Inflammatory macrophage treated with lipopolysaccharide for 1 hour (primary cell): ENCODE measurements at places on chromosomes 2 and 18.

DNA sequence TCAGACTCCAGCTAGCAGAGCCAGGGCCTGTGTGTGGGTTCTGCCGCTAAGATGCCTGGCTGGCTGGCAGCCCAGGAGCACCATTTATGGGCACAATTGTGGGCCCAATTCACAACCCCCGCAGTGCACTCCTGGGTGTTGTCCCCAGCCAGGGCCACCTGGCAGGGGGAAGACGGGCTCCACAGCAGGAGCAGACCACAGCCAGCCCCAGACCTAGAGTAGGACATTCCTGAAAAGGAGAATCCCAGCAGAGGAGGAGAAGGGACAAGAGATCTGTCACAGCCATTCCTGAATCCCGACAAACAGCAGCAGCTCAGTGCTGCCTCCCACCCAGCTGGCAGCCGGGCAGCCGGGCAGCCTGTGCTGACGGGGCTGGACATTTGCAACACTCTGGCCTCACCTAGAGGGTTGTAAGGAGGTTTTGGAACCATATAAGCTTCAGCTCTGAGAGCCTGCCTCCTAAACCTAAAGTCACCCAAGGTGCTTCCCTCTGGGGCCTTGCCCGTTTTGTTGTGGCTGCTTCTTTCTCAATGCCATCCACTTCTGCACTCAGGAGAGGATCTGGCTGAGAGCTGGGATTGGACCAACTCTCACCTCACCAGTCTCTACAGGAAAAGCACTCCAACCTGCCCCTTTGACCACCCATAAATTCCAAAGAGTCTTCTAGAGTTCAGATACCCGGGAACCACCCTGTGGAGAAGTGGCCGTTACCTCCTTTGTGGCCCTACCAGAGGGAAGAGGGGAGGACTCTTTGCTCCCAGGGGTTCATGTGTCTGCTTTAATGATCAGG lies 4.1 kb upstream of the TMEM177 start:
- no peak for DNase-seq

GRCh38 chr2:29278966-29279365 lies 163.8 kb downstream of the CLIP4 start:
- no peak for DNase-seq

- DNase-seq, result no peak
Measured at GRCh38 chr2:226756131-226756530, 43.5 kb downstream of the IRS1 start.

- no peak for DNase-seq
Measured at GRCh38 chr2:181289698-181290097, 167.5 kb upstream of the ITGA4 start.

DNA sequence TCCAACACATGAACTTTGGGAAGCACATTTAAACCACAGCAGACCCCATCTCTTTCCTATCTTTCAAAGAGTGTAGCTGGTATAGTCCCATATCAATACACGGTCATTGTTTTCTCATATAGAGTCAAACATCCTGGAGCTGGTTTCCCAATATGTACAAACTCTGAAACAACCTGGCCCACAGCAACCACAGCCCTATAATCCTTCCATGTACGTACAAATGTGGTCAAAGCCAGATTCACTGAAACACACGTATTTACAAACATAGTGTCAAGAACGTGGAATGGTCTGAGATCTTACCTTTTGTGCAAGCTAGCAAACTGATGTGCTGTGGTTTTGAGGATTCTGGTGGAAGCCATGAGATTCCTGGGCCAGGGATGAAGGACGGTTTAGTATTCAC lies 97.3 kb downstream of the HS1BP3 start:
- DNase-seq, result no peak

GRCh38 chr18:62877411-62878221 lies 162.3 kb downstream of the PHLPP1 start:
- no peak for DNase-seq

DNA sequence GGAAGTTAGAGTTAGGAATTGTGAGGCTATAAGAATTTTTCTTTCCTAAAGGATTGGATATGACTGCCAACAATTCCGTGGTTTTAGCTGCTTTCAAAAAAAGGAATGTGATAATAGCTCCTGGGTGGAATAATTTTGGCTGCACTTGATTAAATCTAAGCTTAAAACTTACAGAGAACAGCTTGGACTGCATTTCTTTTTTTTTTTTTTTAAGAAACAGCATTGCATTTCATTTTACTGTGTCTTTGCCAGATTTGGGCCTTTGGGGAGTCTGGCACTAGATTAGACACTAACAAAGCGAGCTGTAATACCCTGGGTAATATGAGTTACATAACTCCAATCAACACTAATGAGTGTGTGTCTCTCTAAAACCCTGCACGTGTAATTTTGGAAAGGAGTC lies 37.8 kb upstream of the ZNF397 start:
- DNase-seq, result no peak

GRCh38 chr2:24586955-24587354 lies 95.9 kb downstream of the NCOA1 start:
- no peak for DNase-seq

GRCh38 chr2:133434959-133435668 lies 133.1 kb downstream of the NCKAP5 start:
- DNase-seq, result no peak

GRCh38 chr18:74957588-74958224 lies 251.2 kb downstream of the PTGR3 start:
- no peak for DNase-seq

DNA sequence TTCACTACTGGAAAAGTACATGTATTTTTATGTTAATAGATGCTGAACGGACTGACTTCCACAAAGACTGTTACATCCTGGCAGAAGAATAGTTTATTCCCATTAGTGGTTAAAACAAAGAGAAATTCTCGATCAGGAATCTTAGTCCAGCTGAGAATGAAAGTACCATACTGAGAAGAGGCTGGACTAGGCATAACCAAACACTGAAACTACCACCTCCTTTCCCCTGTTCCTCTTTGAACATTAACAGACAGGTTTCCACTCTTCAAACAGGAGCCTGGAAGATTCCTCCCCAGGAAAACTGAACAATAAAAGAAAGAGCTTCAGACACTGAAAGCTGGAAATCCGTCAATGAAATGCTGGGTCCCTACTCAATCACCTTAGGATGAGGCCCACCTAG lies 25.8 kb downstream of the LDAH start:
- DNase-seq, result no peak

- no peak for DNase-seq
Measured at GRCh38 chr2:71547616-71548285, 94.4 kb downstream of the DYSF start.

GRCh38 chr2:106026271-106027190 lies 167.6 kb downstream of the UXS1 start:
- DNase-seq, result no peak

DNA sequence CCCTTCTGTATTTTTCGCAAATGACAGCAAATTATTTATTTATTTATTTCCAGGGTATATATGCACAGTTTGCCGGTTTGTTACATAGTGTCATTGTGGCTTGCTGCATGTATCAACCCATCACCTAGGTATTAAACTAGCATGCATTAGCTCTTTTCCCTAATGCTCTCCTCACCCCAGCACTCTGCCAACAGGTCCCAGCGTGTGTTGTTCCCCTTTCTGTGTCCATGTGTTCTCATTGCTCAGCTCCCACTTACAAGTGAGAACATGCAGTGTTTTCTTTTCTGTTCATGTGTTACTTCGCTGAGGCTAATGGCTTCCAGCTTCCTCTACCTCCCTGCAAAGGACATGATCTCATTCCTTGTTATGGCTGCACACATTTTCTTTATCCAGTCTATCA lies 592.3 kb downstream of the TRIB2 start:
- DNase-seq, result no peak

DNA sequence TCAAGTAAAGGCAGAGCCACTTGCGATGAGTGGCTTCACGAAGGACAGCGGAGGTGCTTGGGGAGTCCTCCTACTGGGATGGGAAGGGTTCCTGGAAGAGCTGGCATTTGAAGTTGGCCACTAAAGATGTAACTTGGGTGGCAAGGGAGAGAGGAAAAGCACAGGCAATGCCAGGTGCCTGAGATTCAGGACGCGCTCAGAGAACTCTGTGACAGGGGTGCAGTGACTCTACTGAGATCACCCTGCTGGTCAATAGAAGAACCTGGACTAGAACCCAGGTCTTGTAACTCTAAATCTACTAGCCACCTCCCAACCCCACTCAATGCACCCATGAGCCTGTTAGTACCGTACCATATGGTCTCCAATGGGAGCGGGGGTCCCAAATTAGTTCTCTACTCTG lies 5.4 kb upstream of the GRHL1 start:
- no peak for DNase-seq

GRCh38 chr18:59846814-59847490 lies 52.8 kb upstream of the PMAIP1 start:
- DNase-seq, result peak; percentile 52

GRCh38 chr2:179579800-179580199 lies 281.6 kb downstream of the ZNF385B start:
- DNase-seq, result no peak

GRCh38 chr2:1647417-1648240 lies 96.7 kb downstream of the PXDN start:
- no peak for DNase-seq

DNA sequence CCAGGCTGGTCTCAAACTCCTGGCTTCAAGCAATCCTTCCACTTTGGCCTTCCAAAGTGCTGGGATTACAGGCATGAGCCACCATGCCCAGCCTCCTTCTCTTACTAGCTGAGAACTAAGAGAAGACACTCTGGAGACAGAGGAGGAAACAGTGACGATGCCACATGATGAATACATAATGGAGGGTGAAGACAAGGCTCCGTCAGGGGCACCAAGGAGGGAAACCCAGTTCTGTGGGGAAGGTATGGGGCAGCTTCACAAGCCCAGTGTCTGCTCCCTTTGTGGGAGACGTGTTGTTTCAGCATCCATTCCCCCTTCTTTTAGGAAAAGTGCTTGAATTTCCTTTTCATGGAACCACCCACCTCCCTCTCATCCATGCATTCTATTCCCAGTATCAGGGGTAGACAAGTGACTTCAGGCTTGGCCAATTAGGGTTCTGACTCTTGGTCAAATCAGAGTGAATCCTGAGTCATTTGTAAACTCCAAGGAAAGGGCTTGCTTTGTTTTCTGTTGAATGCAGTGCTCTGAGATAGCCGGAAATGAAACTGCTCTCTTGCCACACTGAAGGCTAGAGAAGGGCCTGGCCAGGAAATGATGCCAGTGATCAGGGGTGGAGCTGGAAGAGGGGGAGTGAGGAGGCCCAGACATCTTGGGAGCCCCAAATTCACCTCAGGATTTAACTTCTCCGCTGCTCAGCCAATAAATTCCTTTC lies 23.7 kb downstream of the TMEM127 start:
- peak; percentile 91 for DNase-seq

GRCh38 chr2:180494286-180494685 lies 486.1 kb upstream of the UBE2E3 start:
- no peak for DNase-seq

GRCh38 chr2:59888015-59888414 lies 665.4 kb downstream of the BCL11A start:
- no peak for DNase-seq

- DNase-seq, result no peak
Measured at GRCh38 chr2:172540421-172540820, 15.5 kb upstream of the PDK1 start.

DNA sequence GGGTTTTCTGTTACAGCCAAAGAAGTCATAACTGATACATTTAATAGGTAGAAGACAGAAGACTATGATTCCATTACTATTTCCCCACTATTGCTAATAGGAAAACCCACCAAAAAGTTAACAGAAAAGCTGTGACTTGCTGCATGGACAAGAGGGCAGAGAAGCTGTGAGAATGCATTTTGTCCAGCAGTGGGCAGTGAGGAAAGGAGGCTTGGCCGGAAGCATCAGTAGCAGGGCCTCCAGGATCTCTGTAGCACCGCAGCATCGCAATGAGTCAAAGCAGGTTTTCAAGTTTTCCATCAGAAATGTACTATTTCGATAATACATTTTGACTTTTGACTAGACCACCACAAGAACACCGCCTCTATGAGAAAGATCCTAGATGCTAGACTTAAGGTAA lies 24.9 kb downstream of the MYO5B start:
- no peak for DNase-seq

DNA sequence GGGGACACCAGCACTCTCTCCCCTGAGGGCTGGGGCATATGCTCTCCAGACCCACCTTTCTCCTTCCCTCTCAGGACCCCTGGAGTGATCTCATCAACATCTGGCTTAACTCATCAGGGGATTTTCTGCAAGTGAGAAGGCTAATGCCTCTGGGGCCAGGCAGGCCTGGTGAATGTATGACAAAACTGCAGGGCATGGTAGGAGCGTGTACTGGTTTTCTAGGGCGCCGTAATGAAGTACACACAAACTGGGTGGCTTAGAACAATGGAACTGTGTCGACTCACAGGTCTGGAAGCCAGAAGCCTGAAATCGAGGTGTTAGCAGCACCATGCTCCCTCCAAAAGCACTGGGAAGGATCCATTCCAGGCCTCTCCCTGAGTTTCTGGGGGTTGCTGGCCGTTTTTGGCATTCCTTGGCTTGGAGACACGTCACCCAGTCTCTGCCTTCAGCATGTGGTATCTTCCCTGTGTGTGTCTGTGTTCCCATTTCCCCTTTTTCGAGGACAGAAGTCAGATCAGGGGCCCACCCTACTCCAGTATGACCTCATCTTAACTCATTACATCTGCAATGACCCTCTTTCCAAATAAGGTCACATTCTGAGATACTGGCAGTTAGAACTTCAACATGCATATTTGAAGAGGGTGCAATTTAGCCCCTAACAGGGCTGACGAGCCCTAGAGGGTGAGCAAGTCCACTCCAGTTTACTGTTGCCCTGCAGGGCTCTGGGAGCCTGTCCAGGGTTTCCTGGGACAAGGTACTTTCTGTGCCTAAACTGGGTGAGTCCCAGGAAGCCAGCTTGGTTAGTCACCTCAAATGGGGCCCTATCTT lies 45.5 kb upstream of the CAB39 start:
- DNase-seq, result peak; percentile 83

DNA sequence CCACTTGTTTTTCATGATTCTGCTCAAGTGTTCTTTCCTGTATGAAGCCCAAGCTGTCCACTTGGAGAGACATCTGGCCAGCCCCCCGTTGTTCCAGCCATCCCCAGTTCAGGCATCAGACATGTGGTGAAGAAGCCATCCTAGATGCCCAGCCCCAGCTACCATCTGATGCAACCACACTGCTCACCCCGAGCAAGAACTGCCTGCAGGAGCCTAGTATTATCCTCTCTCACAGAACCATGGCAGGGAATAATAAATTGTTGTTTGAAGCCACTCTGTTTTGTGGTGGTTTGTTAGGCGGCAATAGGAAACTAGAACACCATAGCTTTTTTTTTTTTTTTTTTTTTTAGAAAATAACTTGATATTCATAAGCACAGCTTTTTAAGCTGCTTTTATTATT lies 19.5 kb upstream of the DARS1 start:
- DNase-seq, result no peak
